ENCODE measurements at places on chromosomes 11 and 22. TPM values are rescaled to one million over a fixed set of nuclear protein-coding genes. Genes with fewer than 3 reads are reported as not detected.

- H3K4me3 ChIP-seq, result no peak overlapping the region
- H3K27ac ChIP-seq, result no peak overlapping the region
- no peaks in the 10 kb centered on the region for H3K36me3 ChIP-seq
- peaks cover 3% of the 10 kb centered on the region for H3K27me3 ChIP-seq
- H3K4me1 ChIP-seq, result peaks cover 48% of the 10 kb centered on the region
Measured at GRCh38 chr11:75534259-75535069, 8.7 kb upstream of the GDPD5 start.

DNA sequence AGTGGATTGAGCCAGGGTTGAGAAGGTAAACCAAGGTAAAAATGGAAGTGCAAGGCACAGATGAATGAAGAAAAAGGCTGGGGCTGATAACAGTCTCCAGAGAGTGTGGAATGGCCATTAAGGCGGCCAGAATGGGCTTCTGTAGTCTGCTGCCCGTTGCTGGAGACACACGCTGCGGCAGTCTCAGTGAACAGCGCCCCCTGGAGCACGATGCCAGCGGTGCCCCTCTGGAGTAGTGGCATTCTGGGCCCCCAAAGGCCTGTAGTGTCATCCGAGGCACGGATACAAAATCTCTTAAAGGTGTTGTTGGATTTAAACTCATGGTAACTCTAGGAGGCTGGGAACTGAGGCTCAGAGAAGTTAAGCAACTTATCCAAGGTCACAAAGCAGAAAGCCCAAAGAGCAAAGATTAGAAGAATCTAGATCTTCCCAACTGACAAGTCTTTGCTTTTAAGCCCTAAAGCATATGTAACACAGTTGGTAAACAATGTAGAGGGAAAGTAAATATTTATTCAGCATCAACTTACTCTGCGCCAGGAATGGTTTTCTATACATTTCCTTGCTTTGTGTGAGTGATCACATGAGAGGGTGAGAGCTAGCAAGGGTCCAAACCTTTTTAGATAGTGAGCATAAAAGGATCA, 18.2 kb downstream of the KCNJ1 start:
- H3K27me3 ChIP-seq, result no peaks in the 10 kb centered on the region
- peak; percentile 76 for DNase-seq
- H3K4me3 ChIP-seq, result no peak overlapping the region
- no peak overlapping the region for H3K27ac ChIP-seq
- H3K4me1 ChIP-seq, result peaks cover 15% of the 10 kb centered on the region
- H3K36me3 ChIP-seq, result no peaks in the 10 kb centered on the region

DNA sequence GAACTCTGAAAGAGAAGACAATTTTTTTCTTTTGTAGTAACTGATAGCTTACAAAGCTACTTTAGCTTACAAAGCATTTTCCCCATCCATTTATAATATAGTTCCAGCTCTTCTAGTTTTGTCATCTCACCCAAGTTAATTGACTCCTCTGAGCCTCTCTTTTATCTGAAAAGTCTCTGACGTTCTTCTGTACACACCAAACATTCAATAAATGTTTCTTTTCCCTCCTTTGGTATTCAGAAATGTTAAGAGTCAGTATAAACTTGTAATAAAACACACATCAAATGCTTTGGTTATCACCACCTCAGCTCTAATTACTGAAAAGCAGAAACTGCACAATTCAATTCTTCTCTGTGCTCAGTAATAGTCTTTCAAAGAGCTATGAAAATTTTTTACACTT, 5.9 kb downstream of the CCDC90B start:
- no peak for DNase-seq
- H3K27ac ChIP-seq, result no peak overlapping the region
- H3K36me3 ChIP-seq, result peaks cover 12% of the 10 kb centered on the region
- H3K4me1 ChIP-seq, result peaks cover 21% of the 10 kb centered on the region
- H3K27me3 ChIP-seq, result no peaks in the 10 kb centered on the region

DNA sequence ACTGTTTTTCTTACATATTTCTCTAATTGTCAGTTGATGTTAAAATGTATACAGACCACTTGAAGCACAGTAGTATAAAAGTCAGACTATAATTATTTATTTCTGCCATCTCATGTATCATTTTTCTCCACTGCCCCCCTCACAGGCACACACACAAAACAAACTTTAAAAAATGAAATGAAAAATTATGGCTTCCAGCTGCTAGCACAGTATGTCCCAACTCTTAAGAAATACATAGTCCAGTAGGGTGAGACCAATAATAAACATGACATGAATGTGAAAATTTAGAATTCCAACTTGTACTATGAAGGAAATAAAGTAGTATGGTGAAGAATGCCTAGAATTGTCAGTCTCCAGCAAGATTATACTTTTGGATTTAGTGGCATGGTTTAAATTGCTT, 1247.9 kb downstream of the JRKL start:
- H3K4me1 ChIP-seq, result no peaks in the 10 kb centered on the region
- H3K27ac ChIP-seq, result no peak overlapping the region
- no peak overlapping the region for H3K4me3 ChIP-seq

DNA sequence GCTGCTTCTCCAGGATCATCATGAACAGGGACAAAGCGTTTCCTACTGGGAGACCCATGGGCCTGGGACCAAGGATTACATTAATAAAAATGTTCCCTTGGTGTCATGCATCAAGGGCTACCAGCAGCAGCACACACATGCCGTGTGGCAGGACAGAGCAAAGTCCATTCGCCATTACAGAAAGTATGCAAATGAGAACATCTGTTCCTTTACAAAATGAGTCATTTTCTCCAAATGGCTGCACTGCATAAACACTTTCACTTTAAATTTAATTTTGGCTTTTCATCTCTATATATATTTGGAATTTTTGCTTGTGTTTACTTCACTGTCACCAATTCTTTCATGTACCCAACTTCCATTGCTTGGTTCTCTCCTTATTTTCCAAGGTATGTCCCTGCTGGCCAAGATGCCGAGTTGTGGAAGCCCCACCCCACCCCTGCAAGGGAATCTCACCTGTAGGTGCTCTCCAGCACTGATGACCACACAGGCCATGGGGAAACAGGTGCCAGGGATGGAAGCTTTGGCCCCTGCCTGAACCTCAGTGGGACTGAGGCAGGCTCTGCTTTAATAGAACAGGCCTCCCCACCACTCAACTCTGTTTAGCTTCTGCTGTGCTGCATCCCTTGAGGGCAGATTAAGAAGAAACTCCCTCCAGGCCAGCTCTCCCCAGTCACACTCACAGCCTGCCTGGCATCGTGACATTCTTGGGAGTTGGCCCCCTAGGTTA, 15.6 kb upstream of the GNAZ start:
- no peaks in the 10 kb centered on the region for H3K36me3 ChIP-seq
- peak; percentile 6 for DNase-seq
- no peak overlapping the region for H3K27ac ChIP-seq
- H3K4me3 ChIP-seq, result no peak overlapping the region

Gene FBLN1
- total RNA-seq, result not detected

Gene OR51B5
- total RNA-seq, result not detected

Gene DENND6B
- 8.8 TPM for total RNA-seq

Gene KLHL35
- total RNA-seq, result 0.55 TPM

Gene TH
- not detected for total RNA-seq

Gene OR4D5
- not detected for total RNA-seq
